ENCODE measurements at places on chromosomes 5 and 9.

- DNase-seq = no peak
These were observed 60.9 kb upstream of the ROR2 start for GRCh38 chr9:92010705-92011536.

DNA sequence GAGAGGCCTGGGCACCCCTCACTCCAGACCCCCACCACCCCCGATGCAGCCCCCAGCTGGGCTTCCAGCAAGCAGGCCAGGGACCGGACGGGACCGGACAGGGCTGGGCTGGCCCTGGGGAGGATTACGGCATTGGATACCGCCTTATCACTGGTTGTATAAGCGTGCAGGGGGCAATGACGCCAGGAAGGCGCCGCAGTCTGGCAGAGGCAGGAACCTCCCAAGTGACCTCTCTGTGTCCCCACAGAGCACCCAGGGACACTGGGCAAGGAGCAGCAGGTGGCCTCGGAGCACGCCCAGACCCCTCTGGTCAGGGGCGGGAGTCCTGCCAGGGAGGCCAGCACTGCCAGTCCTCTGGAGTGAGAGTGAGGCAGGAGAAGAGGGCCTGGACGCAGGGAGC, 723 bp upstream of the LCN15 start:
- no peak for DNase-seq

- DNase-seq = no peak
These were observed 43.4 kb downstream of the RXRA start for GRCh38 chr9:134369416-134370212.

GRCh38 chr9:134716067-134716466, 74.5 kb downstream of the COL5A1 start:
- no peak for DNase-seq

DNA sequence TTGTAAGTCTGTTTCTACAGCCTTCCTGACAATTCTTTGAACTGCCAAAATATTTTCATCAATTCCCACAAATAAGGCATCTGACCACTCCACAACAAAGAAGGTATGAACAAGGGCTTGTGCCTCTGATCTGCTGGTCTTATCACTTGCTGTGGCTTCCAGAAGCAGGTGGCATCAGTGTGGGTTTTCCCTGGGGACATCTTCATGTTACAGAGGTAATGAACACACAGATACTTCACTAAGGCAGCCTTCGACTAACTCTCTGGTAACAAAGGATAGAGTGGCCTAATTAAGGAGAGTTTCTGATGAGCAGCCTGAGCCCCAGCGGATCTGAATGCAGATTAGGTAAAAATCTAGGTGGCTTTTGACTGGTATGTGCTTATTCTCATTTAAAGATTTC, 15.2 kb upstream of the ERAP2 start:
- DNase-seq = no peak

DNA sequence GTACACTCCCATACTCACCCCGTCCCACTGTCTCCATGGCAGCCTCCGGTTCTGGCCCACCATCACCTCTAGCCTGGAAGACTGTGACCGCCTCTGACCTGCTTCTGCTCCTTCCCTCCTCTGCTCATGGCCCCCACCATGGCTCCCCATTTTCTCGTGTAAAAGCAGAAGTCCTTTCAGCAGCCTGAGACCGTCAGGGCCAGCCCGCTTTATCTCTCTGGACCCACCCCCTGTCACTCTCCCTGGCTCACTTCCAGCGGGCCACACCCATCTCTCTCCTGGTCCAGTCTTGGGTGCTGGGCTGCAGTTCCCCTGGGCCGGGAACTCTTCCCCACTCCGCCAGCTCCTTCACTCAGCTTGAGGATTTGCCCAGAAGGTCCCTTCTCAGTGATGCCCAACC, 96.0 kb upstream of the RUFY1 start:
- DNase-seq = no peak

- no peak for DNase-seq
These were observed 123.2 kb downstream of the MYO10 start for GRCh38 chr5:16812911-16813310.

DNA sequence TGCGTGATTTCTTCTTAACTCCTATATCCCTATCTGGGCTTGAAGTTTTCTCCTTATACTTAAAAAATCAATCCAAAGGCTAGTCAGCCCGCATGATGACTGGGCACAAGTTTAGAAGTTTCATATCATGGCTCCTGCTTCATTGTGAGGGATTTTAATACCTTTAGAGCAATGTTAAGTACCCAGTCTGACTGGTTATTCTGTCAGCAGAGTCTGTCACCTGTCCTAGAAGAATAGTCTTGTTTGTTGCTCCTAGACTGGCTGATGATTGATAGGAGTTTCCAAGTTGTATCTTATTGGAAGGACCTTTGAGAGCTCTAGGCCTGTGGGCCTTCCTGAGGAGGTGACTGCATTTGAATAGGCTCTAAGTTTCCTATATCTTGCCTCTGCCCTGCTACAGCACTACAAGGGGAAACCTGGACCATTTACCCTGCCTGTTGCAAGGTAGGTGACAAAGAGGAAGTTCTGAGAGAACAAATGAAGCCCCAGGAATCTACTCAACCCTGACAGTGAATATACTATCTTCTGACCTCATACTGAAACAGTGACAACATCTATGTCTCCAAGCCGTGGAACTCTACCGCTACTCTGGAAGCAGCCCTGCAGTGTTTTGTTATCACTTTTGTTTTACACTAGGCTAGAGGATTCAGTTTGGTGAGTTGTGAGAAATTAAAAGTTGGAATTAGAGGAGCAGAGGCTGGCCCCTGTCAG, 66.5 kb downstream of the F2RL2 start:
- no peak for DNase-seq

DNA sequence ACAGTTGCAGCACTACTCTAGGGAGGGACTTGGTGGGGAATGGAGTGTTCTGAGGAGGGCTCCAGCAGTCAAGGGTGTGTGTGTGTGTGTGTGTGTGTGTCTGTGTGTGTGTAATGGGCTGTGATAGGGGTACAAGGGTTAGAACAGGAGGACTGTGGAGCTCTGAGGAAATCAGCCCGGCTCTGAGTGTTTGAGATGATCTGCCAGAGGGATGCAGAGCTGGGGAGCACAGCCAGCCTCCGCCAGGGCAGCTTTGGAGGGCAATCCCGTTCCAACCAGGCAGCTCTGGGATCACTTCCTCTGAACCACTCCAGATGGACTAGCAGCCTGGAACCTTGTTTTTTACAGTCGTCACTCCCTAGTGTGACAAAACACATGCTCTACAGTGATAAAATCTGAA, 3.0 kb upstream of the SLC6A7 start:
- DNase-seq = no peak

GRCh38 chr9:93575796-93576257, 557 bp upstream of the PHF2 start:
- no peak for DNase-seq

GRCh38 chr9:16771356-16771755, 99.1 kb downstream of the BNC2 start:
- DNase-seq = no peak

- no peak for DNase-seq
These were observed 255.6 kb downstream of the NR3C1 start for GRCh38 chr5:143147902-143148301.

GRCh38 chr9:33250458-33250995, 10.6 kb downstream of the SPINK4 start:
- no peak for DNase-seq

DNA sequence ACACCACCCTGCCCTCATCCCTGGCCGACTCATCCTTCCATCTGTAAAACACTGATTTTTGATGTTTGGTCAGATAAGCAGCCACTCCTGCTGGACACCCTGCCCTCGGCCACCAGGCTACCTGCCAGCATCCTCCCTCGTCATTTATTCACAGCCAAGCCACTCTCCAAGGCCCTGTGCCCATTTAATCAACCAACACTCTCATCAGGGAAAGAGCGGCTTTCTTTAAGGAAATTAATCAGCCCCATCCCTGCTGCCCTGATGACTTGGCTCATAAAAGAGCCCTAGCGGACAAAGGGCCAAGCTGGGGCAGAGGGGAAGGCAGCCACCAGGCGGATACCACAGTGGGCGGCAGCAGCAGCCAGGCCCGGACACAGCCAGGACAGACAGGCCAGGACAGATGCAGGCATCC, 52.4 kb downstream of the GOLM1 start:
- DNase-seq = no peak

GRCh38 chr5:38509185-38509584, 47.3 kb downstream of the LIFR start:
- DNase-seq = no peak

DNA sequence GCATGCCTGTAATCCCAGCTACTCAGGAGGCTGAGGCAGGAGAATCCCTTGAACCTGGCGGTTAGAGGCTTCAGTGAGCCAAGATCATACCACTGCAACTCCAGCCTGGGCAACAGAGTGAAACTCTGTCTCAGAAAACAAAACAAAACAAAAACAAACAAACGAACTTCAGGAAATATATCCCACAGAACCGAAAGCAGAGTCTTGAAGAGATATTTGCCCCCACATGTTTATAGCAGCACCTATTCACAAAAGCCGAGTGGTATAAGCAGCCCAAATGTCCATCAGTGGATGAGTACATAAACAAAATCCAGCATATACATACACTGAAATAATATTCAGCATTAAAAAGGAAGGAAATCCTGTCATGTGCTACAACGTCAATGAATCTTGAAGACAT, 57.6 kb upstream of the GRIN3A start:
- no peak for DNase-seq

GRCh38 chr5:122368510-122369251, 56.6 kb downstream of the SNCAIP start:
- no peak for DNase-seq

DNA sequence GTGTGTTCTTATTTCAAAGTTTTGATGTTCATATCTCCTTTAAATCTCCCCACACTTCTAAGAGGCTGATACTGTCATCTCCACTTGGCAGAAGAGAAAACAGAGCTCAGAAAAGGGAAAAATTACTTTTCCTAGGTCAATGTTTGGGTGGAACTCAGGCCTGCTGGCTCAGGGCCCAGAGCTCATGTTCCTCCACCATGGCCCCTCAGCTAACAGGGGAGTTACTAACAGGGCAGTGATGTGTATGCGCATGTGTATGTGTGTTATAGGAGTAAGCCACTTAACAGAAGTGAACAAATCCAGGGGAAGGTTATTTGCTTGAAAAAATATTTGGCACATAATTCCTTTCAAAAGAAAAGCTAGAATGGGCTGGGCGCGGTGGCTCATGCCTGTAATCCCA, 2.5 kb downstream of the C1QTNF2 start:
- no peak for DNase-seq

DNA sequence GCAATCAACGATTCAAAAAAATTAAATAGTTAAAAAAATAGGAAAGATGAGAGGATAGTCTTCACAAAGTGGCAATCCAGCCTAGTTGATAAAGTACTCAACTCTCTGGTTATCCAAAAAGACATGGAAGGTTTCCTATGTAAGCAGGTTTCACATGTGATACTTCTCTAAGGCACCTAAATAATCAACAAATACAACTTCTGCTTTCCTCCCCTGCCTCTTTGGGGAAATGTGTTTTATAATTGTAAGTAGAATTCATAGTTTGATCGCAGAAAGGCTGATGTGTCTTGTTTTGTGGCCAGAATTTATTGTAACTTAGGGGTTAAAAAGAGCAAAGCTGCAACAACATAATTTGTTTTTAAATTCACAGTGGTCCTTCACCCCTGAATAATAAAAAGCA, 855.5 kb upstream of the DMAC1 start:
- no peak for DNase-seq

- no peak for DNase-seq
These were observed 4.1 kb downstream of the LRSAM1 start for GRCh38 chr9:127455324-127455992.

GRCh38 chr5:17216974-17217492, 398 bp upstream of the BASP1 start:
- DNase-seq = no peak

DNA sequence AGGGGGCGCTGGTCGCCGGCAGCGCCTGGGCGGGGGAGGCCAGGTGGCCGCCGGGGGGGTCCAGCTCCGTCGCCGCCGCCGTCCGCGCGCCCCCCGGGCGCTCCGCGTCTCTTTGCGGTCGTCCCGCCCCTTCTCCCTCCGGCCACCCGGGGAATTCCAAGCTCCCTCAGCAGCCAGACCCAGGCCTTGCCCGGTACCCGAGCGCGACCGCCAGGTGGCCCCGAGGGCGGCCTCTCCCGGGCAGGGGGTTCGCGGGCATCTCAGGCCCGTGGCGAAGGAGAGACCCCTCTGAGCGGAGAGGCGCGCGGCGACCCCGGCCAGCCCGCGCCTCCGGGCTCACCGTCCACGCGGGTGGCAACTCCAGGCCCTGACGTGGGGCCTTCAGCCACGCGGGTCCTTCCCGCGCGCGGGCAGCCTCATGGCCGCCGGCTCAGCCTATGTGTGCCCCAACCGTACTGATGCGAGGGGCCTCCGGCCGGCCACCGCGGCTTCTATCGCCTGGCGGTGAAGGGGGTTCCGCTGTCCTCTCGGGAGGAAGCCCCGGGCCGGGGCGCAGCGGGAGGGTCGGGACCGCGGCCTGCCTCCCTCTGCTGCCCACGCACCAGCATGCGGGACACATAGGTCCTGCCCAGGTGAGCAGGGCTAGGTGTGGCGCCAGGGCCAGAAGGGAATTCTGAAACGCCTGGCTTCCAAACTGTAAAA, 529 bp upstream of the NRARP start:
- no peak for DNase-seq

GRCh38 chr5:142671801-142672200, 14.1 kb downstream of the FGF1 start:
- DNase-seq = no peak

GRCh38 chr9:99818500-99818899, 3.2 kb upstream of the NR4A3 start:
- DNase-seq = no peak

- no peak for DNase-seq
These were observed 375.7 kb upstream of the ZNF462 start for GRCh38 chr9:106487266-106487665.

DNA sequence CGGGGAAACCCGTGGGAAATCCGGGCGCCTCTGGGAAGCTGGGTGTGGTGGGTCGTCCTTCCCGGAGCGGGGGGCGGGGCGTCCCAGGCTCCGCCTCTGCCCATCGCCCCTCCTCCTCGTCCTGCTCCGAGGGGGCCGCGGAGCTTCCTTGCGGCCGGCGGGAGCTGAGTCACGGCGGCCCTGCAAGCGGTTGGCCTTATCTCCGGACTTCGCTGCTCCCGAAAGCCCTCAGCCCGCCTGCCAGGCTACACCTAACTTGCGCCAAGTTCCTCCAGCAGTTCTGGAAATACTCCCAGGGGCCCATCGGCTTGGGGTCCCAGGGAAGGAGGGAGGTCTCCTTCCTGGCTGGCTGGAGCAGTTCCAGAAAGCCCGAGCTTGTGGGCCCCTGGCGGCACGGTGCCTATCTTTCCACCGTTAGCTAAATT, 54.1 kb upstream of the CDKN2AIPNL start:
- DNase-seq = no peak

GRCh38 chr5:93575461-93576414, 5.3 kb downstream of the NR2F1-AS1 start:
- no peak for DNase-seq
